AG04450 (cell line): ENCODE measurements at places on chromosomes 7 and 10.

DNA sequence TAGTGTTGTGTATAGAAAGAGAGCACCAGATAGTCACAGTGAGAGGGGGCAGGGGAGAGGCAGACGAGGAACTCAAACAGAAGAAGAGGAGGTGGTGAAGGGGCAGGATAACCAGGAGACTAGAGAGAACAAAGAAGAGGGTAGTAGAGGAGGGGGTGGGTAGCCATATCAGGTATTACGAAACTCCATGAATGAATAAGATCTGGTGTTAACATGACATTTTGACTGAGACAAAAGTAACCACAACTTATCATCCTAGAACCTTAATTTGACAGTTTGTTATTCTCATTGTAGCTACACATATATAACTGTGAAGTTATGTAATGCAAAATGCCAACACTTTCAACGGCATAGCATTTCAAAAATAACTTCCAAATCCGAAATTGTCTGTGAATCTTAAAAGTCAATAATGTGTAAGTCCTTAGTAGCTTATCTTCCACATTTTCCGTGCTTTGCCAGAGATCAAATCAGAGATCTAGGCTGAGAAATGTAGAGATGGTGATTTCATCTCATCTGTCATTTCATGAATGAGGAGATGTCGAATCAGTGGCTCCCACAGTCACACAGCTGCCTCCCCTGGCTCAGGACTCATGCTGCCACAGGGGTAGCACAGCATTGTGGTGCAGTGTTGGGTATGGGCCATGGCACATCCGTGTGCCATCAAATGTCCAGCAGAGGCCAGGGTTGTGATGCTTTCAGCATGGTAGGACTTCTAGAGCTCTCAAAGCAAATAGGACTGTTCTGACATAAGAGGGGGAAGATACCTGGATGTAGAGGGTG is 202.1 kb downstream of the HECW1 start:
- DNase-seq = no peak

DNA sequence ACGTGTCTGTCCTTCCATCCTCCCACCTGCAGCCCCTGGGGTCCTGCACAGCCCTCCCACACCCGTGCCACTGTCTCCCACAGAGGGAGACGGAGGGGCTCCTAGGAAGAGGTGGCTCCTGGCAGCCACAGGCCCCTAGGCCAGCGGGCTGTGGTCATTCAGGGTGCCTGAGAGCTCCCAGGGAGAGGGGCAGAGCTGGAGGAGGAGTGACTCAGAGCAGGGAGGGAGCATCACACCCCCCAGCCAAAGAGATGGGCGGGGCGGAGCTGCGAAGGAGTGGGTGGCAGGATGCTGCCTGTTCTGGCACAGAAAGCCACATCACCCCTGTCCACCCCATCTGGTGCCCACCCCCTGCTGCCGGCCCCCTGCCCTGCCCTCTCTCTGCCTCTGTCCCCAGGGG is 50.5 kb downstream of the STK32C start:
- DNase-seq = no peak

- DNase-seq = no peak
Observed at GRCh38 chr7:2493205-2494164, 17.3 kb upstream of the GRIFIN start.

DNA sequence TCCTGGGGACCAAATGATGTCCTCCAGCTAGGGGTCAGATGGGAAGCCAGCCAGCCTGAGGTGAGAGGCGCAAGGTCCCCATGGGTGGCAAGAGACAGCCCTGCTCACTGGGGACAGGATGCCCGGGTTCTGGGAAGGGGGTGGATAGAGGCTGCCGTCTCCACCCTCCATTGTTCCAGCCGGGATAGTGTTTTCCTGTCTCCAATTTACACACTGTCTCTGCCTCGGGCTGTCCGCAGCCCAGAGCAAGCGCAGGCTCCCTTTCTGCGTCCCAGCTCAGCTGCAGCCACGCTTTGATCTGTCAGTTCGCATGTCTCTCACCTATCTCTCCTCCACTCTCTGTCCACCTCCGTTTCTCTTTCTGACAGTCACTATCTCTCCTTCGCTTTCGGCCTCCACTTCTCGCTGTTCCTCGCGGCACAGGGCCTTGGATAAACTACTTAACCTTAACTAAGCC is 2.1 kb downstream of the EPHB4 start:
- DNase-seq = no peak

DNA sequence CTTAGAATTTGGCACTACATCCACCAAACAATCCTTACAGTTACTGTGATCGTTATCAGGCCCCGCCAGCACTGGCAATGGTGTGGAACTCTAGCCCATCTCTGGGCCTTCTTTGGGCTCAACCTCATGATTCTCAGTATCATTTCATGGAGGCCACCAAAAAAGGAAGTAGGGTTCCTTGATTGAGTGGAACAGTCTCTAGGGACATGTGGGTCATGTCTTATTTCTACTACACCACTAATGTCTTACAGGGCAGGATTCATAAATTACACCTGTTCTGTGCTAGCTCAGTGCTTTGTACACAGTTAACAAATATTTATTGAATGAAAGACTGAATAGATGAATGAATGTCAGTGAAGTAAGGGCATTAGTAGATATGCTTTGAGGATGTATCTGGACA is 53.9 kb downstream of the AP3M1 start:
- DNase-seq = no peak

DNA sequence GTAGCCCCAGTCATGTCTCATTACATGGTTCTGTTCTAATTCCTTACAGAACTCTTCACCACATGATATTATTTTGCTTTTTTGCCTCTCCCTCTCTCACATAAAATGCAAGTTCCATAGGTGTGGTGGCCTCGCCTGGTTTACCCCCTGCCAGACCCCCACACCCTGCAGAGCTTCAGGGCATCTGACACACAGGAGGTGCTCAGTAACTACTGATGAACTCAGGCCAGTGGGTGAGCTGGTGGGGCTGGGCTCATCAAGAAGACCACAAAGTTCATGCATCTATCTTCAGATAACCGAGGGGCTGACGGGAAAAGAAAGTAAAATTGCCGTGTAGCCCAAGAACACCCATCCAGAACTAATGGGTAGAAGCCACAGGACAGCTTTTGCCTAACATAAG is 253.1 kb downstream of the GRID1 start:
- DNase-seq = no peak

DNA sequence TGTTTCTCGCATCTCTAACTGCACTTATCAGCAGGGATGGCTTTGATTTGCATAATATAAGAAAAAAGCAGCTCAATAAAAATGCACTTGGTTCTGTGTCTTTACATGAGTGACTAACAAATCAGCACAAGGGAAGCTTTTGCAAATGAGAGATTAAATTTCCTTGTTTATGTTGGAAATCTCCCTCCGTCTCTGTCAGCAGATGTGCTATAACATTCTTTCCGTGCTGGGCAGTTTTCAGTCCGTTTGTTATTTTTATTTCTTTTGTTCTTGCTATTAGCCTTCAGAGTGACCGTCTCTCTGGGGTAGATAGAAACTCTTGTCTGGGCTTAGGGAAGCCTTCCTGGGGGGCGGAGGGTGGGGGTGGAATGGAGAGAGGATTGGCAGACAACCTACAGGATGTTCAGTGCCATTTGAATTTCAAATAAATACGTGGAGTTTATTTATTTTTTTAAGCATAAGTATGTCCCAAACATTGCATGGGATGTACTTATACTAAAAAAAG is 96.0 kb downstream of the GATA3 start:
- DNase-seq = no peak

DNA sequence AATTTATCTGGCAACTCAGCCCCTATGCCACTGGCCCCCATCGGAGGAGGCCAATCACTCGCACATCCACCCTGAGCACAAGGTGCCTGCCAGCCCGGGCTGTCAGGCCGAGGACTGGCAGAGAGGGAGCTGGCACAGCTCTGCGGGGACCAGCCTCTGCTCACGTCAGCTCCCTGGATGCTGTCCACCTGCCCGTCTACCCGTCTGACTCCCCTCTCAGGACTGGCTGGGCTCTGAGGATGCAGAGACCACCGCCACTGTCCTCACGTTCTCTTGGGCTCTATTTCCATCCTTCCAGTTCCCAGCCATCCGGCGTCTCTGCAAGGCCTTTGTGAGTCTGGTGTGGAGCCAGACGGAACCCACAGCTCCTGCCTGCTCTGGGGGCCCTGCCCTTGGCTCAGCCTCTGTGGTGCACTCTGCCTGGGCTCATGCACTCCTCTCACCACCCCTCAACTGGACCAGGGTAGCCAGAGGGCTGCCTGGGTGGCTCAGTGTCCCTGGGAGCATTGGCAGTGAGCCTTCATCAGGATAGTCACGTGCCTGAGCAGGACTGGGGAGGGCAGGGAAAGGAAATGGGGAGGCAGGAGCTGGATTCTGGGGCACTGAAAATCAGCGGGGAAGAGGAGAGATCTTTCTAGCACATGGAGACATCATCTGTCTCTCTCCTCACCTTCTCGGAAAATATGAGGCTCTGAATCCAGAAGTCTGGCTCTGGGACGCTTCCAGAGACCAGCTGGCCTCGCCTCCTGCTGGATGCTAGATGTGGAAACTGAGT is 38.0 kb upstream of the PCBD1 start:
- DNase-seq = no peak

DNA sequence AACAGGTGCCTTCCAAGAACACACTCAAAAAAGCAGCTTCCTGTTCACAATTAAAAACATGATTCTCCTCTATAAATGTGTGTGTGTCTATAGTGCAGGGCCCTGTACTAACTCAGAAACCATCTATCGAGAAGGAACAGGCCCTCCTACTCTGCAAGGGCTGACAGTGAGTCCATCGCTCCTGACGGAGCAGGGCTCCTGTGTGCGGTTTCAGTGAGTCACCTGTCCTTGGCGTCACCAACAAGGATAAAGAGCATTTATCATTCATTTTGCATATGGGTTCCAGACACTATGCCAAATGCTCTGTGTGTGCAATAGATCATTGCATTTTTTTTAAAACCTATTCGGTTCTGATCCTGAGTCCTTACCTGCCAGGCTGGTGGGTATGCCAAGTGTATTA is 63.7 kb downstream of the TACC2 start:
- DNase-seq = no peak

- no peak for DNase-seq
Observed at GRCh38 chr7:40418448-40418847, 283.6 kb downstream of the SUGCT start.

DNA sequence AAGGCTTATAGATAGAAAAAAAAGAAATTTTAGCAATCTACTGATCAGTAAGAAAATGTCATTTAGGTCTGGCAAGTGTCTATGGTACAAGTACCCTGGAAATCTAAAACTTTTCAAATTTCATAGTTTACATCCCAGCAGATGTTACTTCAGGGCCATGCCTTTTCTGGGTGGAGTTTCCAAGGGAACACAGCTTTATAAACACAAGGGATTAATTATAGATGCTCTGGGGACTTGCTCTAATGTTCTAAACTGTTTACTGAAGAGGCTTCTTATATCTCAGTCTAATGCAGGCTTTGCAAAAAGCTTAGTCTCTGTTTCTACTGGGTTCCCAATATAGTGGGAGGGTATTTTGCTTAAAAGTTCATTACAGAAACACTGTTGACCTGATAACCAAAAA is 3.1 kb downstream of the CD36 start:
- no peak for DNase-seq

DNA sequence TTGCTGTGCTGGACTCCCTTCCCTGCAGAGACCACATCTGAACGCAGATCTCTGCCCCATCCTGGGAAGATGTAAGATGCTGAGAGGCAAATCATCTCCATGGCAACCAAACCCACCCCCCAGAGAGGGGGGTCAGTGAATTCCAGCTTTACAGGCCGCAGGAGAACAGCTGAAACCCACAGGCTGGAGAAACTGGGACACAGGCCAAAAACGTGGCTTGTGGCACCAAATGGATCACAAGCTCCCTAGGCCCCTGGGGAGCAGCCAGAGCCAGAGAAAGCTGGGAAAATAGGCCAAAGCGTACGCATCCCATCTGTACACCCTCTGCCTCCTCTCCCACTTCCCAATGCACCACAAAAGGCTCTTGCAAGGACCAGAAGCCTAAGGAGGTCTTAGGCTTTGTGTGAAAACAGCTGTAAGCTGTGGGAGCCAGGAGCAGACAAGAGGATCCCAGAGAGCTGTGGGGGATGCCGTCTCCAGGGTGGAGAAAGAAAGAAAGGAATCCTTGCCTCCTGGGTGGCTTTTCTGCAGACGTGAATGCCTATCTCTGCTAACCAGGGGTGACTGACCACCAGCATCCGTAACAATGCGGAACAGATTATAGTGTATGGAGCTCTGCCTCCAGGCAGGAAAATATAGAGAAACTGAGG is 59.5 kb downstream of the TMEM130 start:
- DNase-seq = no peak

- DNase-seq = no peak
Observed at GRCh38 chr7:32164341-32164996, 94.3 kb upstream of the PDE1C start.
